ENCODE measurements at places on chromosomes 3 and 15.

DNA sequence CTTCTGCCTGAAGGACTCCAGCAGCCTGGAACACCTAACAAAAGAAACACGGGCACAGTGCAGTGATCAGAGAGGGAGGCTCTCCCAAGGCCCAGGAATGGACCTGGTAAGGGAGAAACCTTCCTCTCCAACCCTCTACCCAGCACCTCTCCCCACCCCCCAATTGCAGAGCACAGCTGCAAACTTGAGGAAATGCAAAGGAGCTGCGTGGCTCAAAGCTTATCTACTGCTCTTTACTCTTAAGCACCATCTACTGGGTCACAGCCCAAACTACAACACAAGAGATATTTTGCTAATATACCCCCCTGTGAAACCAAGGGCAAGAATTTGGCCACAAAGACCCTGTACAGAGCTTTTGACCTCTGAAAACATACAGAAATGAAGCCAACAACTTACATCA is 328.3 kb downstream of the OXSM start:
- no peak for DNase-seq

GRCh38 chr3:21898316-21898715 is 147.3 kb upstream of the ZNF385D start:
- no peak for DNase-seq

DNA sequence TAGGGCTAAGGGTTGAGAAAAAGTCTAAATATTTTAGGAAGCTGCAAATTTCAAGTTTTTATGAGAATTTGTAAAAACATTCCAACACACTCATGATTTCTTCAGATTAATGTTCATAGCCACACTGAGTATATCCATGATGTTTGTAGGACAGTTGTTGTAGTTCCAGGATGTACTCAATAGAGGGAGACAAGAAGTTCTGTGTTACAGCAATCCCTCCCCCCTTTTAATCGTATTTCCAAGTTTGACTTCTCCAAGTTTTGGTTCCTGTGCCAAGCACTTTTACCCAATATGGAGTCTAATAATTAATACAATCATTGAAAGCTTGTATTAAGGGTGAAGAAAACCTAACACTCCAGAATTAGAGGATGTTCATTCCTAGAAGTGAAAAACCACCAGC is 143.4 kb downstream of the FEZF2 start:
- no peak for DNase-seq

DNA sequence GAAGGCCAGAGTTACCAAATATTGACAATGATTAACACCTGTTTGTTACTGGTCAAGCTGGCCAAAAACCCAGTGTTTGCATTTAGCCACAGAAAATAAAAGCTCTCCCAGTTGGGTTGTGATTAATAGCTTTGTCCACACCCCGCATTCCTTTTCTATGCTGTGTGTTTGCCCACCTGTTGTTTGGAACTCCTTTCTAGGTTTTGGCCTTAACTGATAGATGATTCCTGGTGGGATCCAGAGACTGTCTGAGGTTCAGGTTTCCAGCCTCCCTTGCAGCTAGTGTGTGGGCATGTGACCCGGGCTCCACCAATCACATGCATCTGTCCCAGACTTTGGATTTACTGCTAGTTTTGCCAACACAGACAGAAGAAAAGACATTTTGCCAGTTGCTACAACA is 83.8 kb downstream of the PTPRG start:
- no peak for DNase-seq

GRCh38 chr3:74409066-74409465 is 205.4 kb downstream of the CNTN3 start:
- DNase-seq, result no peak

- no peak for DNase-seq
Measured at GRCh38 chr15:51128701-51129100, 34.0 kb upstream of the TNFAIP8L3 start.

DNA sequence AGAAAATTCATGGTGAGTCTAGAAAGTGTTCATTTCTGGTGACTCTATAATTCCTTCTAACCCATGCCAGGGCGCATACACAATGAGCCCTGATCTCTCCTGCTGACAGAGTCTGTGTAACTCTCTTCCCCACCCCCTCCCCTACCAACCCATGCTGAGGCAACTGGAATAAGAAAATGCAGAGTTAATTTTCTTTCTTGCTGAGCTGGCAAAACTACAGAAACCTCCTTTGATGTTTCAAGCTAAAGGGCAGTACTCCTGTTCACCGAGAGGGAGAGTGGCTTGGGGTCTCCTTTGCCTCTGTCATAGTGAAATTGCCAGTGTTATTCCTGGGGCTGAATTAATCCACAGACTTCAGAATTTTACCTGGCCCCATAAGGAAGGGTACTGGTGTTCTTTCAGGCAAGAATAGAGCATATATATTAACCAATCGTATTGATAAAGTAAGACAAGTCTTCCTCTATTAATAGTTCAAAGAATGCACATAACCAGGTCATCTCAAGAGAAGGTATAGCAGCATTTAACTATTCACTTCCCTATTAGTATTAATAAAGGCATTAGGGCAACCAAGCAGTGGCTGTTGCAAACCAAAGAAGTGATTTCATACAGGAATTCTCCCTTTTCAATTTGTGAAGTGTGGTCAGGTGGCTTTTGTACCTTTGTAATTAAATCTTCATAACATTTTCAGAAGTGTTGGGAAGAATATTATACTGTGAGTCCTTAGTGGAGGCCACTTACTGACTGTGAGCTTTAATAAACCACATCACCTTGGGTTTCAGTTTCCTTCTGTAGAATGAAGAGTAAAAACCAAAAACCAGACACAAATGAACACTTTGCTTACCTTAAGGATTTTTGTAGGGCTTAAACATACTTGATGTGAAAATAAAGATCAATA is 4.1 kb downstream of the GAP43 start:
- no peak for DNase-seq

DNA sequence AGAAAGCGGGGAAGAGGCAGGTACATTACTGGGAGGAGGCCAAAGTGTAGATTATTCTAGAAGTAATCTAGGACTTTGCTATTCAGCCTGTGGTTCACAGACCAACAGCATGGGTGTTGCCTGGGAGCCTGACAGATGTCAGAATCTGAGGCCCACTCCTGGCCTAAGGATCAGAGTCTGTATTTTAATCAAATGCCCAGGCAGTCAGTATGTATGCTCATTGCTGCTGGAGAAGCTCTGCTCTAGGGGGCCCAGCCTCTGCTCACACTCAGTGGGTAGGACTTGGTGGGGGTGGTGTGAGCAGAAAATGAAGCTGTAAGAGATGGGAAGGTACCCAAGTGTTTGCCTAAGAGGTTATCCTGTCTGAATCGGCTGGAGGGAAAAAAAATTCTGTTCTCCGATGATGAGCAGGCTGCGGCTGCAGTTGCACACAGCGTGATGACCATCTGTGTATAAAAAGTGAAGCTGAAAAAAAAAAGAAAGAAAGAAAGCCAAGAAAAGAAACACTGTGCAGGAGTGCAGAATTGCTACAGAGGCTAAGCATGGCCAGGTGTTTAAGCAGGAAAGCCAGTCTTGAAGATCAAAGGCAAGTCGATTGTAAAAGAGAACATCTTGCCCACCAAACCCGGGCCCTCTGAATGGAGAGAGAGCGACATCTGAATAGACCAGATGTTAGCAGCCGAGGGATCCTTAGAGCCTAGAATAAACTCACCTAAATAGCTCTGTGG is 65.2 kb downstream of the EIF4E3 start:
- DNase-seq, result no peak

DNA sequence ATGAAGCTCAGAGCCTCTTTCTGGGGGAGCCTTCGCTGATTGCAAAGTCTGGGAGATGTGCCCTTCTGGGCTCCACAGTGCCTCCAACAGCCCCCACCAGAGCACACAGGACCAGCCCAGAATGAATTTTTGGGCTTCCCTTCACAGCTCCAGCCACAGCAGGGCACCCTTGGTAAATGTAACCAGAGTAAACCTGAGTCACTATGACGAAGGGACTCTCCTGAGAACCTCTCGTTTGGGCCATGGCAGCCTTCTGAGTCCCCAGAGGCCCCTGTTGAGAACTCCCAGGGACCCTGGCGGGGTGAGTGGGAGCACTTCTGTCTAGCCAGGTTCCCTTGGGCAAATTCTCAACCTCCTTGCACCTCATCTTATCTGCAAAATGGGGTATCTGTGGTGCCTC is 20.8 kb downstream of the FAM3D start:
- no peak for DNase-seq

DNA sequence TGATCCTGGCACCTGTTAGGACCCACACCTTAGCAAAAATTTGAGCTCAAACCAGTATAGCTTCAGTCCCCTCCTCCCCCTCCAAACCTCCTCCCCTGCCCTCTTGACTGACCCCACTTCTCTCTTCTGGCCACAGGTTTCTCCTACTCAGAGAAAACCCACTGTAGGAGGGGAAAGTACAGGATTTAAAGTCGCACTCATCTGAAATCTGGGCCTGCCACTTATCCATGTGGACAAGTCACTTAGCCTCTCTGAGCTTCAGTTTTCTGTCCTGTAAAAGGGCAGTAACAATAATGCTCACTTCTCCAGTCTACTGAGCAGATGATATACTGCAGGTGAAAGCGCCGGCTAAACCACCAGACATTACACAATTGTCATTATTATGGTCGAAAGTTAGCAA is 142.7 kb downstream of the MEGF11 start:
- no peak for DNase-seq

DNA sequence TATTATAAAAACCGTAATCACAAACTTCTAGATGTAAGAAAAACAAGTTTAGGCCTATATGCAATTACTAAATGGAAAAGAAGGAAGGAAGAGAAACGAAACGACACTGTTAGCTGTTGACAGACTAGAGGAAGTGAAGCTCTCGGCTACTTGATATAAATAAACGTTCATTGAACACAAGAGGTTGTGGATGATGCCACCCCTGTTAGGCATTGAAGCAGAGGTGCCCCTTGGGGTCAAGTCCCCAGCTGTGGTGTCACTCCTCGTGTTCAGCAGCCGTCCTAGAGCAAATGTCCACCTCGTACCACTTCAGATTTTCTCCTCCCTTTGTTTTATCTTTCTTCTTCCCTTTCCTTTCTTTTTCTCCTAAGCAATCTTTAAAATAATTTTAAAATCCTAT is 146.5 kb upstream of the UBE2E1 start:
- no peak for DNase-seq

GRCh38 chr3:134817297-134817696 is 22.2 kb downstream of the EPHB1 start:
- DNase-seq, result no peak

DNA sequence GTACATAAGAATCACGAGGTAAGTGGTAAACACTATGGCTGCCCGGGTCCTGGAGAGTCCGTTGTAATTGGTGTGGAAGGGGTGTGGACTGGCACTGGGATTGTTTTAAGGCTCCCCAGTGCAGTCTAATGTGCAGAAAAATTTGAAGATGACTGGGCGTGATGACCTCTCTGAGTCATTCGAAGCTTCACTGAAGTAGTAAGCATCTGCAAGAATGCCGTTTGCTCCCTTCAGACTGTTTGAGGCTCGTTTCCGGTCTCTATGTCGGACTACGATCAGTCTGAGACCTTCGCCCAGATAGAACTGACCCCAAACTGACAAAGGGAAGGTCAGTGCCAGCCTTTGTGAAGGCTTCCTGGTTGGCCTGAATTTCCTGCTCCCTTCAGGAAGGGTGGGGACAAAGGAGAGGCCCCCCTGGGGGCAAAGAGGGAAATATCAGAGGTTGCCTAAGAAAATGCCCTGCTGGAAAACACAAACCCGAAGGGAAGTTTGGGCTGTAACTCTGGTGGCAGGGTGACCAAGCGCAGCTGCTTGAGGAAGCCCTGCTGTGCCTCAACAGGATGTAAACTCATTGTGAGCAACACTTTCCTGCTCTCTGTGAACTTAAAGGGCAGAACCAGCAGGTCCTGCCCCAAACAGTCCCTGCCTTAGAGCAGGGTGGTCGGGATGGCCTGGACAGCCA is 34.6 kb downstream of the BTD start:
- DNase-seq, result no peak

- DNase-seq, result no peak
Measured at GRCh38 chr3:131125684-131126083, 99.0 kb downstream of the NEK11 start.

DNA sequence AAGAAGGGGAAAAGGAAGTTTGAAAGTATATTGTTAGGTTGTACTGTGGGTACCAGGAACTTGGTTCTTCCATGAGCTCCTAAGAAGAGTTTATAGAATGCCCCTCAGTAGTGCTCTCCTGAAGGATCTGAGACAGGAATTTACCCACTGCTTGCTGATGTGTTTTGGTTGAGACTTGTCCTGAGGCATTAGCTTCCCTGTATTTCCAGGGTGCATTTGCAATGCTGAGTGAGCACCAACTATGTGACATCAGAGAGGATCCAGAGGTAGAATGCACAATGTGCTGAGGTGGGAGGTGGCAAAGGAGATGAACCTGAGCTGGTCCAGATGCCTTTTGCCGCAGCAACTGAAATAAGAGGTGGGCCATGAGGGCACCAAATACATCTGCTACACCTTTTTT is 64.3 kb upstream of the LRRC3B start:
- DNase-seq, result no peak

DNA sequence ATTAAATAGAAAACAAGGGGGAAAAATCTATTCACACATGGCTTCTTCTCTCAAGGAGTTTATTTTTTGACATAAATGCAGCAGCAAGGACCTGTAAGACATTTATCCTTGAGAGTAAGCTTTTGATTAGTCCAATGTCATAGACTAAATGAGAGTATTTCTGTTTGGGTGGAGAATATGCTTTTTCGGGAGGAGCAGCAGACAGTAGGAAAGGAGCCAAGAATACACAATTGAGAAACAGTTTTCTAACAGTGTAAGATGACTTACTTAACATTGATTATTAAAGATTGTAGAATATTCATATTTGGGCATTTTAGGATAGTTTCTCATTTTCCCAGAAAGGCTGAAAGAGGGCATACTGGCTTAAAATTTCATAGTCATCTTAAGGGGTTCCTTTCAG is 65.9 kb upstream of the PAQR5 start:
- no peak for DNase-seq

- DNase-seq, result no peak
Measured at GRCh38 chr15:35987056-35987455, 441.1 kb upstream of the DPH6 start.

DNA sequence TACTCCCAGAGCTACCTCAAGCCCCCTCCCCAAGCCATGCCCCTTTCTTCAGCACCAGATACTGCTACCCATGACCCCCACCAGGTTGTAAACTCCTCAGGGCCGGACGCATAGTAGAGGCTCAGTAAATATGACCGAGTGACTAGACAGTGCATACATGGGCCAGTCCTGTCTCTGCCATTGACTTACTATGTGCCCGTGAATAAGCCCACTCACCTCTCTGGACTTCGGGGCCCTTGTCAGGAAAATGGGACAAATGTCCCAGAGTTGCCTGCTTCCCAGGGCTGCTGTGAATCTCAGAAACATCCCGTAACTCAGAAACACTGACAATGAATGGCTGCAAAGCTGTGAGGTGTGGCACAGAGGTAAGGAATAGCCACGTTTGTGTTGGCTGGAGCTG is 48.2 kb upstream of the FGD5 start:
- no peak for DNase-seq

DNA sequence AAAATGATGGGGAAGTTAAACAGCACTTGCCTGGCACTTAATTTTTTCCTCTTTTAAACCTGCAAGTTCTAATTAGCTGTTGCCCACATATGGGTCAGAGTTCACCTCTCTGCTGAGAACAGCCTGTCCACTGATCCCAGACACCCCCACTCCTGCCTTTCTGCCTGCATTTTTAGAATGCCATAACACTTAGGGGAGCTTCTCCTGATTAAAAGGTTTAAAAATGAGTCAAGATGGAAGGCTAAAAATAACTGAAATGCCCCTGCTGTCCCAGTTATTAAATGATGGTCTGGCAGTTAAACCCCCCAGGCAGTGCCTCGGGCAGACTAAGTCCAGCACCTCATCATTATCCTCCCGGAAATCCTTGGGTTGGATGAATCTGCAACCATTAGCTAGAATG is 913.6 kb upstream of the ARPP21 start:
- no peak for DNase-seq

All from CD8-positive, alpha-beta memory T cell (primary cell).